IMR-90 (cell line): ENCODE measurements at places on chromosomes 3 and 15.

- DNase-seq: no peak
Measured at GRCh38 chr3:78976200-78976599, 791.6 kb downstream of the ROBO1 start.

- peak; percentile 90 for DNase-seq
Measured at GRCh38 chr3:59774634-59775033, 724.8 kb upstream of the CFAP20DC start.

GRCh38 chr3:40524222-40524567 lies 565 bp upstream of the ZNF621 start:
- peak; percentile 3 for DNase-seq

DNA sequence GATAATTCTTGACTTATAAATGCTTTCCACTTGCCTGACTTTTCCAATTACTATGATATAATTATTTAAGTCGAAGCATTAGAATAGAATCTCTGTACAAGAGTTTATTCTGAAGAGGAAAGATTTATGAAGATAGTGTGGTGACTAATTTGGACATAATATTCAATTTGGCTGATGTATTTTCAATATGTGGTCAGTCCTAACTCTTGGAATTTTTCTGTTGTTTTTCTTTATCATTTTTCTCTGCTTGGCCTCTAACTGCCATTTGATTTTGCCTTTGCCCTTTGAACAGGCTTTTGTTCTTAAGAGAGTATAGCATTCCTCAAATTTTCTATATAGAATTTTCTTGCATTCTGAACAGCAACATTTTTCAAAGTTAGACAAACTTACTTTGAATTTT lies 2.6 kb upstream of the MDFIC2 start:
- DNase-seq: no peak

DNA sequence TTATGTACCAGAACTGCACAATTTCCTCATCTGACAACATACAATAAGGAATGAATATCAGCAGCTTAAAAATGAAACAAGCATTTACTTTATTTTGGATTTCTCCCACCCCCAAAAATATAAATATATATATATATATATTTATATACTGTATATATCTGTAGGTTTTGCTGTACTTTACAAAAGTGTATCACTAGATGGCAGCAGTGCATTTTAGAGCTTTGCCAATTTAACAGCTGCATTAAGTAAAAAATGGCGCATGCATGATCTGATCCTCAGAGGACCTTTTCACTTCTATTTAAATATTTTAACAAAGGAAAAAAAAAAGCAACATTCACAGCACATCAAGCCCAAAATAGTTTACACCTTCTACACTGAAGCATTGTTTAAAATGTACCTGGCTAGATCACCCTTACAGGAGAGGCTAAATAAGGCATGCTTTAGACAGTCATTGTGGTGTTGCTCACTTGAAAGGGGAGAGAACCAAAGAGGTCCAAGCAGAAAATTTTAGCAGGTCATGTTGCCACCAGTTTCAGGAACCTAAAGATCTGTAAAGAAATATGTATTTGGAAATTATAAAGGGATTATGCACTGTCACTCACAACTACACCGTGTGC lies 72.6 kb downstream of the NPTN start:
- peak; percentile 84 for DNase-seq

GRCh38 chr3:36606871-36607765 lies 157.2 kb downstream of the DCLK3 start:
- no peak for DNase-seq

- no peak for DNase-seq
Measured at GRCh38 chr3:147152476-147152875, 253.9 kb downstream of the ZIC4 start.
